Left cardiac atrium (tissue), 4 donors: ENCODE measurements at places on chromosomes 1 and 21.

- no peak for DNase-seq
These were observed 239.8 kb downstream of the USH2A start for GRCh38 chr1:216183454-216183853.

DNA sequence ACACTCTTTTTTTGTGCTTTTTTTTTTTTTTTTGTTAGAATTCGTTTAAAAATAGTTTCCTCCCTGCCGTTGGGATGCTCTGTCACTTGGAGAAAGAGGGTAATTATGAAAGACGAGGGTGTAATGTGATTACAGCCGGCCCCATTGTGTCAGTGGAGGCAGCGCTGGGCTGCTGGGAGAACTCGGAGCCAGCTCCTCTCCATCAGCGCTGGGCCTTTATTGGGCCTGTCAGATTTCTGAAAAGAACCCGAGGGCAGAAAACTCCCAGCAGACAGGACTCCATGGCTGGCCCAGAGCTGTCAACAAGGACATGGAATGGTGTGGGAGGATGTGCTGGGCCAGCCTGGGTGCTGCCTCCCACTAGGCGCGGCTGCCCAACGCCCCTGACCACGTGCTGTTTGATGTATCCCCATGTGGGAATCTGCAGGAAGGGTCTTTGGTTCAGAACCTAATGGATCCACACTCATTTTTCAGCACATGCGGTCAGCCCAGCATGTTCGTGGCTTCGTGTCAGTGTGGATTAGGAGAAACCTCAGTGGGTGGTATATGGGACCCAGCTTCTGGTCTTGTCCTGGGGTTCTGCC lies 222.6 kb upstream of the KIAA0040 start:
- no peak for DNase-seq

- DNase-seq: no peak
These were observed at the start of gene ANGPTL1 for GRCh38 chr1:178870944-178871343. Gene ANGPTL1 (minus strand): TSS chr1:178871077. CDS start chr1:178865776, 5,301 bp downstream.

GRCh38 chr1:62361431-62361830 lies 42.2 kb upstream of the KANK4 start:
- no peak for DNase-seq

DNA sequence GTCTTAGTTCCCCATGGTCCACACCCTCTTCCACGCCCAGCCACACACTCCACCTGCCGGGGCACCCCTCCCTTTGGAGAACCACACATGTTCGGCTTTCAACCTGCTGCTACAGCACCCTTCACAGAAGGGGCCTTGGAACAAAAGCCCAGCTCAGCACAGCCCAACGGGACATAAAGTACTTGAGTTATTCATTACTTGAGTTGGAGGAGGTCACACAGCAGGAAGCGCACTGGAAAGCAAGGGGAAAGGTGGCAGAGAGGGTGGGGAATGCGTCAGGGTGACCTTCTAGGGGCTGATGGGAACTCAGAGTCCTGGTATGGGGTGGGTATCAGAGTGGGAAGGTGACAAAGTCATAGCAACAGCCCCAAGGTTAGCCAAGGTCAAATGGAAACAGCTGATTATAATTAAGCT lies 3.0 kb upstream of the ATP1B1 start:
- no peak for DNase-seq

DNA sequence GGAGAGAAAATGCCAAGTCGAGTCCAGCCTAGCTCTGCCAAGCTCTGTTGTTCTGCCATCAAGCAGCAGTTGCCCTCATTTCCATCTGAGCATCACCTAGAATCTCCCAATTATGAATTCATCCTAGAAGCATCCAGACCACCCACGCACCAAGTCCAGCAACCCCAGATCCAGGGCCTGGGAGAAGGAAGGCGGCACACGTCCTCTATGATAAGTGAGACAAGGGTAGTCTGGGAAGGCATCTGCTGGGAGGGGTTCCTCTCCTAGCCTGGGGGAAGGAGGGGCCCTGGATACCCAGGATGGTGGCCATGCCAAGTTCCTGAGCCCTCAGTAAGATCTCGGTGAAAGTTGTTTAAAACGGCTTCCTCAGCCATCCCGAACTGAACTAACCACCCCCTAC lies 70.7 kb downstream of the VWA5B1 start:
- DNase-seq: no peak

GRCh38 chr1:211547710-211548109 lies 31.3 kb downstream of the SLC30A1 start:
- no peak for DNase-seq
